ENCODE measurements at places on chromosomes 7 and 10.
A peak's percentile ranks its signal among the peaks of the same experiment; 100 is the strongest.

DNA sequence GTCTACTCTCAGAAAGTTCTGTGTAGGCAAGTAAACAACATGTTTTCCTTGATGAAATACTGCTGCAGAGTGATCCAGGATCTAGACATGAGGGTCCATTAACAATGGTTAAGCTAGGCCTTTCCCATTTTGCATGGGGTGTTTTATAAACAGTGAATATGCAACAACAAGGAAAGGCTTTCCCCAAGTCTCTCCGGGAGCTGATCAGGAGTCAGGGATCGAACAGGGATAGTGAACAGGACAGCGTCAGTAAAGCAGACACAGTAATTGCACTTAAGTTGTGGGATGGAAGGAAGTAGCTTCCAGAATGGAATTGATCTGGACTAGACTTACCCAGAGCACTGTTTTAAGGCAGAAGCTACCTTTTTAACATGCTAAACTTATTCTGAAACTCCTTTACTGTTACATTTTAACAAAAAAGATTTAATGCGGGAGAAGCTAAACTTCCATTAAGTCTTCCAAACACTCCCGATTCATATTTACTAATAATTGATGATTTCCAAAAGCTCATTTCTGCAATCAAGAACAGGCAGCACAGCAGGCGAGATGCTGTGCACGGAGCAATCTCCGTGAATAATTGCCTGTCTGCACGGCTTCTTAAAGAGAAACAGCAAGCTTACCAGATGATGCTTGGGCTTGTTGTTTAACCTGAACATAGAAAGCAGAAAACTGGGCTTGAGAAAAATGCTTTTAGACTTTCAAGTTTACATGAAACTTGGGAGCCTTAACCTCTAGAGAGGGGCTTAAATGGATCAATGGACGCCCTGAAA lies 50.3 kb upstream of the DOCK1 start:
- DNase-seq = no peak

- DNase-seq = no peak
Observed at GRCh38 chr10:29663718-29664117, 28.9 kb upstream of the SVIL start.

DNA sequence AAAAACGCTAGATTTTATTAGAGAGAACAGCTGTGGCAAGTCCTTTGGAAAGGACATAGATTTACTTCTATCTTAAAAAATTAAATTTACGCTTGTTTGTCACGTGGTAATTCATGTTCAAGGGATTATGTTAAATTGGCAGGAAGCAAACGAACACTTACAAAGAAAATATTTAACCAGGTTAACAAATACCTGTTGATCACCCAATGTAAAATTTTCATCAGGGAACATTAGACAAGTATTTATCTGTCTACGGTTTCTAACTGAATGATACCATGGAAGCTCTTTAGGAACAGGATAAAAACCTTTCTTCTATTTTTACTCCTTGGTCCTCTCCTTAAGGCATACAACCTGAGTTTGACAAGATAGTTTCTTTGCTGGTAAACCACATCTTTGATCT lies 122.2 kb downstream of the NOC3L start:
- no peak for DNase-seq

- DNase-seq = no peak
Observed at GRCh38 chr7:2482725-2483451, 6.7 kb upstream of the GRIFIN start.

DNA sequence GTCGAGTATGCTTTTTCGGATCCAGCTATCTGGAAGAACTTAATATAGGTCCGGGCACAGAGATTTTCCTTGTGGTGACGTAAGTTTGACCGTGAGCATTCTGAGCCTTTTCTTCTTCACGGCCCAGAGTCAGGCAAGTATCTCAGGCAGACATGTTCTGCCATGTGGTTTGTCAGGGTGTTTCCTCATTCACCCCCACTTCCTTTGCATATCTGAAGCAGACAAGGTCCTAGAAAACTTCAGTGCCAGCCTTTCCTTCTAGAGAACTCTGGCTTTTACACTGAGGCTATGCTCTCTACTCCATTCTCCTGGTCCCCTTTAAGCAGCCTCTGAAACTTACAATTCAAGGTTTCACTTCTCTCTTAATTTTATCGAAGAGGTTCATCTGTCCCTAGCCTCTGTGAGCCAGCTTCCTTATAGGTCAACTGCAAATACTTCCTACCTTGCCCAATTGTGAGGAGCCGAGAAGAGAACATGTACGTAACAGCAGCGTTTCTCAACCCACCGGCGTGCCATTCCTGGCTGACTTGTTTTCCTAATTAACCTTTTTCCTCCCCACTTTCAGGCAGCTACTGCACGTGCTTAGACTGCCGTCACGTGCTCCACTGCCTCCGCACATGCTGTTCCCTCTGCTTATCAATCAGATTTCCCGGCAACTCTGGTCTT lies 47.3 kb downstream of the CDCA7L start:
- peak; percentile 7 for DNase-seq

DNA sequence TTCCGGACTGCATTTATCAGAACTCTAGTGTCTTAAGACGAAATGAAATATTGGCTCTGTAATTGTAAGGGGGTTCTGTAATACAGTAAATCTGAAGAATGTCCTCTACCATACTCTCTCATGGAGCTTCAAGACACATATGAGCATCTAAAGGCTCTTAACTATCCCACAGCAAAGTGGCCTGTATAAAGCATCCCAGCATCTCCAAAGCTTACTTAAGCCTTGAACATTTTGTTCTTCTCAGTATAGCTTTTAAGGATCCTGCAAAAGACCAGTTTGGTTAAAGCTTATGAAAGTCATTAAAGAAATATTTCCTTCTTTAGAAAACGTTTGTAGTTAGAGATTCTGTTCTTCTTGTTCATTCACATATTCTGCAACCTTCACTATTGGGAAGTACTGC lies 75.1 kb downstream of the HGF start:
- DNase-seq = no peak

All from activated CD4-positive, alpha-beta T cell treated with anti-CD3 and anti-CD28 coated beads for 36 hours (primary cell).